ENCODE measurements at places on chromosomes 6 and 20. TPM values are rescaled to one million over a fixed set of nuclear protein-coding genes. Genes with fewer than 3 reads are reported as not detected.

The ECT2L gene
- total RNA-seq: 0.17 TPM

The WFDC10B gene
- total RNA-seq: not detected

The ATP9A gene
- total RNA-seq: 53.7 TPM

The SLC26A8 gene
- not detected for total RNA-seq

The PLCB4 gene
- 13.7 TPM for total RNA-seq

The OTOR gene
- total RNA-seq: not detected

The FAM217B gene
- 2.8 TPM for total RNA-seq

Measured in fibroblast of lung (primary cell).